ENCODE measurements at places on chromosomes 2 and 18.

DNA sequence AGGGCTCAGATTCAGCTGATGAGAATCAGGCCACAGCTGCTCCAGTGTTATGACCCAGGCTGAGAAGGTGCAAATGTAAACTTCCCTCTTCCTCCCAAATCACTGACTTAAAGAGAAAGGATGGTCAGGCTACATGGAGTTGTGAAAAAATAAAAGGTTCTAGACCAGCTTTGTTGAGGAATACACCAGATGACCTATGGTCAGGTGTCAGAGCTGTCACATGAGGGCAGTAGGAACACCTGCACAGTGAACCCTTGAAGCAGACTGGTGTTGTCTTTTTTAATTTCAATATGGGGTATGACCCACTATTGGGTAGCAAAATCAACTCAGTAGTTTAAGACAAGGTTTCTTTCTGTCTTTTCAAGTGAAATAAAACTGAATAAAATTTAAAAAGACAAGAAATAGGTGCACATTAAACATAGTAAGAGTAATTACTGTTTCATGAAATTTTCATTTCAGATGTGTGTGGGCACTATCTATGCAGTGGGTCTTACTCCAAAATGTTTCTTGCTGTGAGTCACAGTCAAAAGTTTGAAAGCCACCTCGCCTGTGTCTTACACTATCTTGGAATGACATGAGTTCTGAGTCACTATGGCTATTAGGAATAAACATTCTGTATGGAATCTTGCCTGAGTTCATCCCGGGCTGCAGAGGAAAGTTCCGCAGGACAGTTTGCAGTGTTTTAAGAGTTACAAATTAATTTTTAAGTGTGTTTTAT is 83.6 kb downstream of the ACVR1 start:
- DNase-seq = no peak

DNA sequence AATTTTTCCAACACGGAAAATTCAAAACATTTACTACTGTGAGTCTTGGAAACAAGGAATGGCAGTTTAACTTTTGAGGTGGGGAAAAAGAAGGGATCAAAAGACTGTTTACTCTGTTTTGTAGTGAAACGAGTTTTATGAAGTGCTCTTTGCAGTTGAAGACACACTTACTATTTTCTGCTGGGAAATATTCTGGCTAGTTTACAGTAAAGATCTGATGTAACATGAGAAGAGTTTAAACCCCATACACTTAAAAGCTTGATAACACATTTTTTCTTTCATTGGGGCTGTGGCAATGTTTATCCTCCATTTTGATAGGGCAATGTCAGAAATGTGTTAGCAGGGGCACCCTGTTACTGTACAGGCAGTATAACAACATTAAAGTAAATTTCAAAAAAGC is 124.9 kb upstream of the SMAD7 start:
- DNase-seq = no peak

- no peak for DNase-seq
These were observed 188.5 kb upstream of the HAAO start for GRCh38 chr2:42980764-42981416.

DNA sequence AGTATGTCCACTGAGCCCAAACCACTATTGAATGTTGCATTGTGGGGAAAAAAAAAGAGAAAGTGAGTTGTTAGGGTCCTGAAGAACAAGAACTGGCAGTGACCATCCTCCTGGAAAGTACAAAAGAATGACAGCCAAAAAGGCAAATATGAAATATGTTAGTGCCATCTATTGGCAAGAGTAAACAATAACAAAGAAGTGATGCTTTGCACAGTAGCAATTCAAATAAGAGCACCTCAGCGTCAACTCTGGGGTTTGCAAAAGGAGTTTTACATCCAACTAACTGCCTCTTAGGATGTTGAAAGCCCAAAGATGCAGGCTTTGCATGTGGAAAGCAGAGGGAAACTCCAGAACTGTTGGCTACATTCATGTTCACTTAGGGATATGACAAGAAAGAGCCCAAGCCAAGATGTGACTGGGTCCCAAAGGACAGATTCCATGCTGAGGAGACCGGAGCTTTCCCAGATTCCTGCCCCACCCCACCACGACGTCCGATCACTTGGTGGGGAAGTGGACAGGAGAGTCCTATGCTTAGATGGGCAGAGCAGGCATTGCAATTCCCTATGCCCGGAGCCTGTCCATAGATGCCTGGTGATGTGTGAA is 15.6 kb downstream of the TRABD2A start:
- DNase-seq = peak; percentile 41

DNA sequence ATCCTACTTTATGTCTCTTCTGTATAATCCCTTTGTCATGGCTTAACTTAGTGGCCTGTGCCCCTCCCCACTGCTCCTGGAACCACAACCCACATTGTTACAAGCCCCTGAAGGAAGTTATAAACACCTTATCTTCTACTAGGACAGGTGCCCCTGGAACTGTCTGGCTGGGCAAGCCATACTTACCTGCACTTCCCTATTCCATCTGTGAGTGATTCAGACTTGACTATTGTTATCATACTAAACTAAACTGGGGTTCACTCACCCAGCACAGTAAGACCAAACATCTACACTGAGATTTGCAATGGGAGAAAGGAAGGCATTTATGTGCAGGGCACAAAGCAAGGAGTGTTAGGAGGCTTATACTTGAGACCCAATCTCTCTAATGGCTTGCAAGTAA is 3.7 kb upstream of the UGT1A6 start:
- no peak for DNase-seq

DNA sequence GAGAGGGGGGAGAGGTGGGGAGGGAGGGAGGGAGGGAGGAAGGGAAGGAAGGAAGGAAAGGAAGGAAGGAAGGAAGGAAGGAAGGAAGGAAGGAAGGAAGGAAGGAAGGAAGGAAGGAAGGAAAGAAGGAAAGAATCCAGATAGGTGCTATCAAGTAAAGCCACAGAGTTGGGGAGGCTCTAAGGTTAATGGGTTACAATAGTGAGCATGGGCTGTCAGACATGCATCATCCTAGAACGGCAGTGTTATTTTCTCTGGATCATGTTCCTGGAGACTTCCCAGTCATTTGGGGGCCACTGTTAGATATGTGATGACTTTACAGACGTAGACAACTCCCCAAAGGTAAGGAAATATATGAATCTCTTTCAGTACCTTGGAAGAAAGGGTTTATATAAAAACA is 31.1 kb downstream of the CDK15 start:
- DNase-seq = no peak

DNA sequence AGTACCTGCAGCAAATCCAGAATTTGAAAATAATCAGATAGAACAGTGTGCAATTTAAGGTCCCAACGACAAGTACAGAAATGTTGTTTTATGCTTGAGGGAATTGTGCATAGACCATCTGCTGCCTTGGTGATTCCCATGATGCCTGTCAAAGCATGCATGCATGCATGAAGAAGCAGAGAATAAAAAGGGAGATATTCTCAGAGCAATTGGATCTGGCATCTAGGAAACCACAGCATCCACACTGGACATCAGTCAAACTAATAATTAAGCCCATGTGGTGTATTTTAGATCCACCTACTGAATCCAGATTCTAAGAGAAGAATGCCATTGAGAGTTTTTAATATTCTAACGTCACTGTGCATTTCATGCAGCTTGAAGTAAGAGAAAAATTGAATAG is 361.2 kb downstream of the FSIP2 start:
- no peak for DNase-seq
